NCI-H1417 (cell line): ENCODE measurements at places on chromosomes 11 and 22.
A peak's percentile ranks its signal among the peaks of the same experiment; 100 is the strongest.

DNA sequence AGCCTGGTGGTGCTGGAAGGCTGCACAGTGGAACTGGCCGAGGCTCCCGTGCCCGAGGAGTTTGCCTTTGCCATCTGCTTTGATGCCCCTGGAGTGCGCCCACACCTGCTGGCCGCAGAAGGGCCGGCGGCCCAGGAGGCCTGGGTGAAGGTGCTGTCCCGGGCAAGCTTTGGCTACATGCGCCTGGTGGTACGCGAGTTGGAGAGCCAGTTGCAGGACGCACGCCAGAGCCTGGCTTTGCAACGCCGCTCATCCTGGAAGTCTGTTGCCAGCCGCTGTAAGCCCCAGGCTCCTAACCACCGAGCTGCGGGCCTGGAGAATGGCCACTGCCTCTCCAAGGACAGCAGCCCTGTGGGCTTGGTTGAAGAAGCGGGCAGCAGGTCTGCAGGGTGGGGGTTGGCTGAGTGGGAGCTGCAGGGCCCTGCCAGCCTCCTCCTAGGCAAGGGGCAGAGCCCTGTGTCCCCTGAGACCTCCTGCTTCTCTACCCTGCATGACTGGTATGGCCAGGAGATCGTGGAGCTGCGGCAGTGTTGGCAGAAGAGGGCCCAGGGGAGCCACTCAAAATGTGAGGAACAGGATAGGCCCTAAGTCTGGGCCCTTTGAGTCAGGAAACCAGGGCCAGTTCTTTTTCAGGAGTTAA is 1.9 kb upstream of the SMDT1 start:
- no peak for DNase-seq

DNA sequence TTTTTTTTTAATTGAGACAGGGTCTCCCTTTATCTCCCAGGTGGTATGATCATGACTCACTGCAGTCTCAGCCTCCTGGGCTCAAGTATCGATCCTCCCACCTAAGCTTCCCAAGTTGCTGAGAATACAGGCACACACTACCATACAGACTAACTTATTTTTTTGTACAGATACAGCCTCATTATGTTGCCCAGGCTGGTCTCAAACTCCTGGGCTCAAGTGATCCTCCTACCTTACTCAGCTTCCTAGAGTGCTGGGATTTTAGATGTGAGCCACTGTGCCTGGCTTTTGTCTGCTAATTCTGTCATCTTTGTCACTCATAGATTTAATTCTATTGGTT is 43.5 kb downstream of the CBL start:
- DNase-seq, result no peak

- DNase-seq, result no peak
Measured at GRCh38 chr22:45446216-45446615, 32.7 kb downstream of the RIBC2 start.

GRCh38 chr22:38981005-38981991 is 849 bp upstream of the APOBEC3B start:
- DNase-seq, result no peak

- no peak for DNase-seq
Measured at GRCh38 chr11:105447936-105448702, 161.8 kb upstream of the GRIA4 start.

- DNase-seq, result peak; percentile 15
Measured at GRCh38 chr22:42937164-42937843, 77.6 kb downstream of the PACSIN2 start.

DNA sequence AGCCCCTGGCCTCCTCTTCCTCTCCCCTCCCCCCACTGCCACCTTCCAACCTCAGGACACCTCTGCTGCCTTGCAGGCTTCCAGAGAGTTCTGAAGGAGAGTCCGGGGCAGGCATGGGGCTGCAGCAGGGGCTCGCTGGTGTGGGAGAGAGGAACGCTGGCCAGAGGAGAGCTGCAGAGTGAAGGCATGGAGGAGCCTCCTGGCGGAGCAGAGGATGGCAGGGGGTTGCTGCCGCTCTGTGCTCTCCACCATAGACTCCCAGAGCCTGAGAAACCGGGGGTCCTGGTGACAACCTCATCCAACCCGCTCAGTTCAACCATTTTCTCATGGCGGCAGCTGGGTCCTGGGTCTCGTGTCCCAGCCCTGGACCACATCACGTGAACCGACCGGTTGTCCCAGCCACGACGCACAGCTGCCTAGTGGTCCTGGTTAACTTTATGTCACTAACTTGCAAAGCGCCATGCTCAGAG is 17.5 kb downstream of the MRGPRG start:
- DNase-seq, result no peak

DNA sequence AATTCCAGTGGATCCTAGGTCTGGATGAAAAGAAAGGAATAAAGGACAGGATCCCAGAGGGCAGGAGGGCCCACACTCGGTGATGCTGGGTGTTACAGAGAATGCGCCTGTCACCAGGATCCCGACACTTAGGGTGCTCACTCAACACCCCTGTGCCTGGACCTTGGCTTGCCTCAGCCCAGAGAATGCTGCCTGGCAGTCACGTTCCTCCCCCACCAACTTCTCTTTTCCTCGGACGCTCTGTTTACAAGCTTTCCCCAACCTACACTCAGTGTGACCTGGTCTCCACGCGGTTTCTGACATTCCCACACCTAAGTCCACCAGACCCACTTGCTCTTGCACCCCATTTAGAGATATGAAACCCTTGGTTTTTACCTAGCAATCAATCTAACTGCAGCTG is 38.0 kb upstream of the ETS1 start:
- no peak for DNase-seq

DNA sequence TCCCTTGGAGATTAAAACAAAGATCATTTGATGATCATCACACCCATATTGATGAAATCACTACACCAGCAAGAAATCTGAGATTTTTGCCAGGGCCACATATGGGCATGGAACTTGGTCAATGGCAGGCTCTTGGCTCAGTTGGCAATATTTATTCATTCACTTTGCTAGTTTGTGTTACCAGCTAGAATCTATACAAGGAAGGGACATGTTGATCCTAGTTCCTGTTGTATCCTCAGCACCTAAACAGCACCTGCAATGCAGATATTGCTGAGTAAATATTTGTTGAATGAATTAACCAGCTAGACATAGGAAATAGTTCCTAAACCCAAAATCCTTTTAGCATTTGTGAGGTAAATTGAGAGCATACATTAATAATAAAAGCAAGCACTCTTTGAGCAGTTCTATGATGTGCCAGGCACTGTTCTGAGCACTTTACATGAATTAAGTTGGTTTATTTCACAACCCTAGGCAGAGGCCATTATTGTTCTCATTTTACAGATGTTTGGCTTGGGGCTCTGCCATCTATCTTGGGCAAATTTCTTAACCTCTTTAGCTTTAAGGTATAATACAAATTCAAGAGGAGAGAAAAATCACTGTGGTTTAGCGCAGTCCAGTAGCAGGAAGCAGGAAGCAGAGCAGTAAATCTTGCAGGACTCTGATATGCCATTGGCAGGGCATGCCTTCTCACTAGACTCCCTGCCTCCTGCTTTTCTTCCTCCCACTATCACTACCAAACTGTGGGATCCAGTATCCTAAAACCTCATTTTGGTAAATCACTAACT is 1.6 kb downstream of the TRIM68 start:
- peak; percentile 52 for DNase-seq

DNA sequence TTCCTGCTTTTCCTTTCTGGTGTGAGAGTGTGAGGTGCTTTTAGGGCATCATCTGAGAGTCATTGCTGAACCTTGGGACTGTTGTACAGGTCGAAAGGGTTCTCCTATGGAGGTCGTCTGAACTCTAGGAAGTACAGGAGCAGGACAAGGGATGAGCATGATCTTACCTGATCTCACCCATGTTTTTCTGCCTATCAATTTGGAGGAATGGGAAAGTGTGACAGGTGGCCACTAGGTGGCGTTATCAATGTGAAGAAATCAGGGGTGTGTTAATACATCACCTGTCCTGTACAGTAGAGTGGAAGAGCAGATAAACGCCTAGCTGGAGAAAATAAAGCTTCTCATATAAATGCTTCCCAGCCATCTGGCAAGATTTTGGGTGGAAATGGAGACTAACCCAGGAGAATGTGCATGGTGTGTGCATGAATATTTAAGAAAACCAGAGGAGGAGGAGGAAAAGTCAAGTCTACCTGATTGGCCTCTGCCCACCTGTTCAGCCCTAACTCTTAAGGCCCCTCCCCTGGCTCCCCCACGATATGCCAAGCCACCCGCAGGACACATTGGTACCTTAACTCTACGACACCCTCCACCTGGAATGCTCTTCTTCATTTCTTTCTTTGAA is 72.0 kb upstream of the NARS2 start:
- peak; percentile 87 for DNase-seq

GRCh38 chr11:75432911-75433321 is at the start of gene KLHL35:
TSS of gene KLHL35 (minus strand) at chr11:75433203. CDS start at chr11:75430629, 2,574 bp downstream.
- peak; percentile 53 for DNase-seq

DNA sequence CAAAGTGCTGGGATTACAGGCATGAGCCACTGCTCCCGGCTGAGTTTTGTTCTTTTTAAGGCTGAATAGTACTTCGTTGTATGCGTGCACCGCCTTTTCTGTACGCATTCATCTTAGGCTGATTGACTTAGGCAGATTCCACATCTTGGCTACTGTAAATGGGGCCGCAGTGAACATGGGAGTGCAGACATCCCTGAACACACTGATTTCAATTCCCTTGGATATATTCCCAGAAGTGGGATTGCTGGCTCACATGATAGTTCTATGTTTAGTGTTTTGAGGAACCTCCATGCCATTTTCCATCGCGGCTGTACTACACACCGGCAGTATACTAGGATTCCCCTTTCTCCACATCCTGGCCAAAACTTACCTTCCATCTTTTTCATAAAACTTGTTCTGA is 10.4 kb upstream of the ZNF74 start:
- DNase-seq, result no peak

- no peak for DNase-seq
Measured at GRCh38 chr11:101974255-101974654, 57.9 kb upstream of the ANGPTL5 start.

DNA sequence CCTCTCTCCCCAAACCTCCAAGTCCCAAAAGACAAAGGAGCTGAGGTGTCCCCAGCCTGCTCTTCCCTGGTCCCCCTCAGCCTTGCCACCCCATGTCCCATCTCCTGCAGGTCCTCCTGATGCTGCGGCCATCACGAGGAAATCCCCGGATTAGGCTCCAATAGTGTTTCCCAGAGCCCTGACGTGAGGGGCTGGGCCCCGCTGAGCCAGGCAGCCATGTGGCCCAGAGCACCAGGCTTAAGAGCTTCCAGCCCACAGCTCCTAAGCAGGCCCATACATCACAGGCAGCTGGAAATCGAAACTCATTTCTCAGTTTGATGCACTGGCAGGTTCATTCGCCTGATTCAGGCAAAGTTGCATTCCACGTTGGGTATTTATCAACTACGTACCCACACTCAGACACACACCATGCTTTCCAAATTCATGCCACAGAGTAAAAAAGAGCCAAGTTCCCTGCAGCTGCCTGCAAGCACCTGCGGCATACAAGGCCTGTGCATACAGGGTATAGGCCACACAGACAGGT is 114.2 kb downstream of the CHST1 start:
- no peak for DNase-seq
